ENCODE measurements at places on chromosomes 1 and 21. TPM values are rescaled to one million over a fixed set of nuclear protein-coding genes. Genes with fewer than 3 reads are reported as not detected.

KLHL12 gene
- total RNA-seq = 27.1 TPM

CR1L gene
- total RNA-seq = 0.19 TPM

FAM177B gene
- 0.79 TPM for total RNA-seq

URB1 gene
- total RNA-seq = 13.9 TPM

PDZK1 gene
- not detected for total RNA-seq

PIK3CD gene
- 236 TPM for total RNA-seq

MYOM3 gene
- not detected for total RNA-seq

KCNE1 gene
- 0.17 TPM for total RNA-seq

RNU1-1 gene
- 3,866 TPM for total RNA-seq

RGS1 gene
- 9.9 TPM for total RNA-seq

PTPN22 gene
- total RNA-seq = 32.2 TPM

PLA2G2F gene
- total RNA-seq = not detected

CD58 gene
- 30.9 TPM for total RNA-seq

KCNJ10 gene
- total RNA-seq = not detected

KRTAP21-2 gene
- not detected for total RNA-seq

ADAMTS5 gene
- total RNA-seq = not detected

SH2D5 gene
- total RNA-seq = 0.38 TPM

TINAGL1 gene
- not detected for total RNA-seq

FCRL6 gene
- 0.55 TPM for total RNA-seq

SELL gene
- 396 TPM for total RNA-seq

MLLT11 gene
- total RNA-seq = 4.5 TPM

SPRR1B gene
- not detected for total RNA-seq

ODR4 gene
- 17.3 TPM for total RNA-seq

PROK1 gene
- not detected for total RNA-seq

DDI2 gene
- total RNA-seq = 47.6 TPM

GUCA2A gene
- total RNA-seq = not detected

SPATA45 gene
- total RNA-seq = not detected

FAM72B gene
- not detected for total RNA-seq
